ENCODE measurements at places on chromosomes 3 and 15.

DNA sequence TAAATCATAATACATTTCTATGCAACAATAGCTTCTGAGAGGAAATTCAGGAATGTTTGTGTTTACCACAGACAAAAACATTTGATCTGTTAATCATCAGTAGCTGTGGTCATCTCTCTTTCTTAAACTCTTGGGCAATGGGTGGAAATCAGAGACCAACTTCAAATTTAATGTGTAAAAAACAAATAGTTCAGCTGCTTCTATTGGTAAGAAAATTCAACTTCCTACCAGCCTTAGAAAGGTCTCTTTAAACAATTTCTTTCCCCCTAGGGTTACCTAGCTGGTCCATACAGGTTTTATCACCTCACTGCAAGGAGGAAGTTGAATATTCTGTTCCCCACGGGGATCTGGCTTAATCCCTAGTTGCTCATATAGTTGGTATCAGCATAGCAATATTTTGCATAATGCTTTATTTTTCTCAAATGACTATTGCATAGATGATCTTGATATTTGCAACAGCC is 20.3 kb upstream of the PPP4R2 start:
- no peak for DNase-seq

DNA sequence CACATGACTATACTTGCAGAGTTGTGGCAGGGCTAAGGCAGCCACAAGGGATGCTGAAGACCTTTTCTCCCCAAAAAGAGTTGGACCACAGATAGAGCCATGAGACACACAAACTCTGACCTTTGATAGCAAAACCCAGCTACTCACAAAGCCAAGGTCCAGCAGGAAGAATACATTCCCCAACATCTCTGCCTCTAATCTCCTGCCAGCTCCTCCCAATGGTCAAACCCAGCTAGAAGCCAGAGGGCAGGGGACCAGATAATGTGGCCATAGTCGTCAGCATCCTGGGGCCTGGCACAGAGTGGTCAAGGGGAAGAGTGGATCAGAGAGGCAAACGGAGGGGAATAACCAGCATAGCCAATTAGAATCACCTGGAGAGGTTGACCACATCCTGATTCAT is 28.2 kb downstream of the SLC6A1 start:
- DNase-seq, result no peak

- DNase-seq, result no peak
These were observed 41.9 kb downstream of the FMN1 start for GRCh38 chr15:33152502-33153109.

GRCh38 chr15:79358069-79358468 is 47.2 kb downstream of the TMED3 start:
- DNase-seq, result no peak

- DNase-seq, result no peak
These were observed 31.4 kb downstream of the COL6A6 start for GRCh38 chr3:130548356-130548755.

DNA sequence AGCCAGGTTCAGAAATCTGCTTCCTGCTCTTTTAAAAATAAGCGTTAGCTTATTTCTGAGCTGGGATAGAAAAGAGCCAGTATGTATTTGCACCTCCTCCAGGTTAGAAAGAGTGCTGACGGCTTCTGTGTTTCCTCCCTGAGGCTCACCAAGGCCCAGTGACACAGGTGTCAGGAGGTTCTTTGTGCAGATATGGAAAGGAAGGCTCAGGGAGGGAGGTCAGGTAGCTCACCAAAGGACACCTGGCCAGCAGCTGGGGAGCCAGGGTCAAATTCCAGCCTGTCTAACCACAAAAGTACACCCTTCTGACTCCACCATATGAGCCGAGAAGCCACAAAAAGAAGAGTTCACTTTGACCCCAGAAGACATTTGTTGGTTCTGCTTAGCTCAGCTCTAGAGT is 201.0 kb upstream of the WNT5A start:
- DNase-seq, result no peak

DNA sequence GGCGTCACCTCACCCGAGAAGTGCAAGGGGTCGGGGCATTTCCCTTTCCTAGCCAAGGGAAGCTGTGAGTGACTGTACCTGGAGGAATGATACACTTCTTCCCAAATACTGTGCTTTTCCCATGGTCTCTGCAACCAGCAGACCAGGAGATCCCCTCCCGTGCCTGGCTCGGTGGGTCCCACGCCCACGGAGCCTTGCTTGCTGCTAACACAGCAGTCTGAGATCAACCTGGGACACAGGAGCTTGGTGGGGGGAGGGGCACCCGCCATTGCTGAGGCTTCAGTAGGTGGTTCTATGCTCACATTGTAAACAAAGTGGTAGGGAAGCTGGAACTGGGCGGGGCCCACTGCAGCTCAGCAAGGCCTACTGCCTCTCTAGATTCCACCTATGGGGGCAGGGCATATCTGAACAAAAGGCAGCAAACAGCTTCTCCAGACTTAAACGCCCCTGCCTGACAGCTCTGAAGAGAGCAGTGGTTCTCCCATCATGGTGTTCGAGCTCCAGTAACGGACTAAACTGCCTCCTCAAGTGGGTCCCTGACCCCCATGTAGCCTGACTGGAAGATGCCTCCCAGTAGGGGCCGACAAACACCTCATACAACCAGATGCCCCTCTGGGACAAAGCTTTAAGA is 31.4 kb upstream of the ABHD5 start:
- DNase-seq, result no peak

- DNase-seq, result no peak
These were observed 23.1 kb upstream of the GPR171 start for GRCh38 chr3:151226088-151226563.

DNA sequence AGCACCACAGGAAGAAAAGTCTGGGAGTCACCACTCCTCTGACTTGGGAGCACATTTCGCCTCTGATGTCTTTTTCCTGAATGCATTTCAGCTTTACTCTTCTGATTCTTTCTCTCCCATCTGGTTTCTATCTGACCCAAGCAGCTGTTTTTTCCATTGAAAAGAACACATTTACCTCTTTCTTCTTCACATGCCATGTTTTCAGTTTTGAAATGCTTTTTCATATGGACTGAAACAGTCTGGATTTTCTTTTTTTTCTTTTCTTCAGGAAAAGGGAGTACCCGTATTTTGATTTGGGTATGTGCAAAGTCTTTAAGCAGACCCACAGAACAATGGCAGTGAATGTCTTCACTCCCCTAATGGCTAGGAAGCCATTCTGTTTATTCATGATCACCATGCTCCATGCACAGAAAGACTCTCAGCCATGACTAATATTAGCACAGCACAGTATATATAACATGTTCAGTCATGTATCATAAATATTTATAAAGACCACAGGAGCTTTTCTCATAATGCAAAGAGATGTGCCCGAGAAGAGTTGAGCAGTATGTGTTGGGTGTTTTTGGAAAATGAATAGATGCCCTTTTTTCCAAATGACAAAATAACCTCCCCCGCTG is 82.7 kb upstream of the LRIG1 start:
- DNase-seq, result no peak

DNA sequence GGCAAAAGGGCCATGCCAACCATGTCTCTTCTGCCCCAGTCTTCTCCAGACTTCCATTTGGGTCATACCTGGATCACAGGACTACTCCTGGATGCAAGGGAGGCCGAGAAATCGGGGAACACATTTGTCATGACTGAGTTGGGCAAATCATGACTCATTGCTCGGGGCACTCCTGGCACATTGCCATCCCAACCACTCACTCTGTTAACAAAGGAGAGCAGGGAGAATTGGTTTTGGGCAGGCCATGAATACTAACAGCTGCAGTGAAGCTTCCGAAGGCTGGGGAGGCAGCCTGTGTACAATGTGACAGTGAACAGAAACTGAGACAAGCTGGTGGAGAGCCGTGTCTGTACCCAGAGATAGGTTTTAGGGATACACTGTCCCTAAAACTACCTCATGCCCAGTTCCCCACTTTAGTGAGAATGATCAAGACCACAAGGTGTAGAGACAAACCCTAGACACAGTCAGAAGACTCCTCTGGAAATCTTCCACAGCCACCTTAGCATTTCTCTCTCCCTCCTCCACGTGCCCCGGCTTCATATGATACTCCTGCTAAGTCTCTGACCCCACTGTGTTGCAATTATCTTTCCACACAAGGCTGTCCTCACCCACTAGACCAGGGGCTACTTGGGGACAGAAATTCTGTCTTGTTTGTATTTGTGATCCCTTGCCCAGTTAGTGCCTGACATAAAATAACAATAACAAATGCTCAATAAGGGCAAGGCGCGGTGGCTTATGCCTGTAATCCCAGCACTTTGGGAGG is 10.5 kb upstream of the BUB1B start:
- no peak for DNase-seq

GRCh38 chr15:67884514-67885174 is 44.8 kb upstream of the RNU6-1 start:
- peak; percentile 37 for DNase-seq

DNA sequence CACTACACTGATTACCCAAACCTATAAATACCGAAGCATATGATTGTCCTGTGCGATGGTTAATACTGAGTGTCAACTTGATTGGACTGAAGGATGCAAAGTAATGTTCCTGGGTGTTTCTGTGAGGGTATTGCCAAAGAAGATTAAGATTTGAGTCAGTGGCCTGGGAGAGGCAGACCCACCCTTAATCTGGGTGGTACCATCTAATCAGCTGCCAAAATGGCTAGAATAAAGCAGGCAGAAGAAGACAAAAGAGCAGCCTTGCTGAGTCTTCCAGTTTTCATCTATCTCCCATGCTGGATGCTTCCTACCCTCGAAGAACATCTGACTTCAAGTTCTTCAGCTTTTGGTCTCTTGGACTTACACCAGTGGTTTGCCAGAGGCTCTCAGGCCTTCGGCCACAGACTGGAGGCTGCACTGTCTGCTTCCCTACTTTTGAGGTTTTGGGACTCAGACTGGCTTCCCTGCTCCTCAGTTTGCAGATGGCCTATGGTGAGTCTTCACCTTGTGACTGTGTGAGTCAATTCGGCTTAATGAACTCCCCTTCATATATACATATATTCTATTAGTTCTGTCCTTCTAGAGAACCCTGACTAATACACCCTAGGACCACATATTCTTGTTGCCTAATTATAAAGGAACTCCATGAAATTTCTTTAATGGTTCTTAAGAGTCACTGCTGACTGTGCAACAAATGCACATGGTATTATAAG is 31.7 kb downstream of the CSNK1G1 start:
- DNase-seq, result no peak

- DNase-seq, result no peak
These were observed 138.3 kb downstream of the DIPK2A start for GRCh38 chr3:144109944-144110343.

DNA sequence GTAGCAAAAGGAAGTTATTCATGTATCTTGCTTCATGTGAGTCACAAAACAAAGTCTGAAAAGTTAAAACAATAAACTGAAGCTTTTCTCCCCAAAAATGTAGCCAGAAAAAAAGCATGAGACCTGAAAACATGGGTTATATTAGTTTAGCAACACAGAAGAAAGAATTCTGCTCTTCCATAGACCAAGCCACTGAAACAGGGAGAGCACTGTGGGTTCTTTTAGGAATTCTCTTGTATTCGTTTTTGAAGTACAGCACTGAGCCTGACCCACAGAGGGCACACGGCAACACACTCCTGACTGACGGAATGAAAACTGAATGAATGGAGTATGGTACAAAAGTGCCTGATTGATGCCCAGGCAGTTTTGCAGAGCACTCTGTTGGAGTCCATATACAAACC is 66.6 kb downstream of the TM4SF4 start:
- no peak for DNase-seq

GRCh38 chr15:85592148-85592547 is 202.6 kb downstream of the KLHL25 start:
- no peak for DNase-seq

GRCh38 chr15:81807186-81807585 is 238.6 kb downstream of the MEX3B start:
- no peak for DNase-seq

DNA sequence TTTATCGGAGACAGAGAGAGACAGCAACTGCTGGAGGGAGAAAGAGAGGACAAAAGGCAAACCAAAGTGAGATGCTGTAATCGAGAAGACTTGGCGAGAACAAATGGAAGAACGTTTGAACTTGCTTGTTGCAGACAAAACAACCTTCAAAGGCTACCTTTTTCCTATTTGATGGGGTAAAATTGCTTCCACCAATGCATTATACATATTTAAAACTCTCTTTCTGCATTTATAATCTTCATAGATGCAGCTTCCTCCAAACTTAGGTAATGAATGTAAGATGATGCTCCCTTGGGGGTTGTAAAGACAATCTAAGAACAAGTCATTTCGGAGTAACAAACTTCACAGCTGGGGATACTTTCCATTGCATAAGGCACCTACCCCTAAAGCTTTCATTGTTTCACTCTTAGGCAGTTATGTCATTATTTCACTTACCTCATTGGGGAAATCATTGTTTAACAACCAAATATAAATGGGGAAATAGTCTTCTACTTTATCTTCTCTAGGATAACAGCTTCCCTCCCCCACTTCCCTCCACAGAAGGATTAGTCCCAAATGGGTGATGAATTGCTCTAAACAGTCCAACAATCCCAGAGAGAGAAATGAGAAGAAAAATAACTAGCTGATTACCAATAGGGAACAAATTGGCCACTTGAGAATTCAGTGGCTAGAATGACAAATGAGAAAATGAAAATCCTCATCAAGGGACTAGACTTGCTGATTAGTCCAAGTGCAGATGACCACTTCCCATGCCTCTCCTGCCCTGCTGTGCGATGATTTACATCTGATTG is 269.8 kb upstream of the ADAMTS9 start:
- DNase-seq, result no peak

DNA sequence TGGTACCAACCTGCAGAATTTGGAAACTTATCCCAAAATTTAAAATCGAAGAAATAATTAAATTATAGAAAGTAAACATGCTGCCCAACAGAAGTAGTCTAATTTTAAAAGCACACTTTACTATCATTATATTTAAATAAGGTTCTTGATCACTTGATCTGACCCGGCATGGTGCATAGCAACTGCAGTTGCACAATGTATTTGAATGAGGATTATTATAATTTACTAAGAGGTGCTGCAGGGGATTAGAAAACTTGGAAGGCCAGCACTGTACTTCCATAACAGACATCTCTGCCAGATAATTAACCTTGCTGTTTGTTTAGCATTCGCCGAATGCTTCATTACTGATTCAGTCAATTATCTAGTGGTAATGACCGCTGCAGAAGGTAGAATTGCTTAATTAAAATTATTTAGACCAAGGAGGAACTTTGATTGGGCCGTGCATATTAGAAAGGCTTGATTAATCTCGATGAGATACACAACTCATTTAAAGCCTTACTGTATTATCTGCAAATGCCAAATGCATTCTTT is 971.6 kb downstream of the ZPLD1 start:
- DNase-seq, result no peak

DNA sequence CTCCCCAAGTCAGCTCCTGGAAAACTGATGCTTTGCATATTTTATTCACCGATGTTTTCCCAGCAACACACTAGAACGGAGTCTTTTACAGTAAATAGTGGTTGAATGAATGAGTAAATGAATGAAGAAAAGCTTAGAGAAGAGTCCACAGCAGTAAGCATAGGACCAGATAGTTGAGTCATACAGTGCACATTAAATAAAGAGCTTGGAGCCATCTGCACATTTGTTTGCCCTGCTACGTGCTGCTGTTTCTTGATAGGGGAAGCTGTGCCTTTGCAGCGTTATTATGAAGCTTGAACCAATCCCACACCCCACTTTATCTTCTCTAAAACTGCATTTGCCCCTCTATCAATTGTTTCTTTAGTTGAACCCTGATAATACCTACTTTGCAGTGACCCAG is 1.2 kb downstream of the FAM98B start:
- DNase-seq, result no peak
